ENCODE measurements at places on chromosomes 12 and 14.

- no peak for DNase-seq
- H3K27ac ChIP-seq: no peak overlapping the region
- H3K4me1 ChIP-seq: peaks cover 1% of the 10 kb centered on the region
- H3K27me3 ChIP-seq: no peaks in the 10 kb centered on the region
- H3K36me3 ChIP-seq: no peaks in the 10 kb centered on the region
Measured at GRCh38 chr12:22692964-22693555, 68.1 kb downstream of the ETNK1 start.

DNA sequence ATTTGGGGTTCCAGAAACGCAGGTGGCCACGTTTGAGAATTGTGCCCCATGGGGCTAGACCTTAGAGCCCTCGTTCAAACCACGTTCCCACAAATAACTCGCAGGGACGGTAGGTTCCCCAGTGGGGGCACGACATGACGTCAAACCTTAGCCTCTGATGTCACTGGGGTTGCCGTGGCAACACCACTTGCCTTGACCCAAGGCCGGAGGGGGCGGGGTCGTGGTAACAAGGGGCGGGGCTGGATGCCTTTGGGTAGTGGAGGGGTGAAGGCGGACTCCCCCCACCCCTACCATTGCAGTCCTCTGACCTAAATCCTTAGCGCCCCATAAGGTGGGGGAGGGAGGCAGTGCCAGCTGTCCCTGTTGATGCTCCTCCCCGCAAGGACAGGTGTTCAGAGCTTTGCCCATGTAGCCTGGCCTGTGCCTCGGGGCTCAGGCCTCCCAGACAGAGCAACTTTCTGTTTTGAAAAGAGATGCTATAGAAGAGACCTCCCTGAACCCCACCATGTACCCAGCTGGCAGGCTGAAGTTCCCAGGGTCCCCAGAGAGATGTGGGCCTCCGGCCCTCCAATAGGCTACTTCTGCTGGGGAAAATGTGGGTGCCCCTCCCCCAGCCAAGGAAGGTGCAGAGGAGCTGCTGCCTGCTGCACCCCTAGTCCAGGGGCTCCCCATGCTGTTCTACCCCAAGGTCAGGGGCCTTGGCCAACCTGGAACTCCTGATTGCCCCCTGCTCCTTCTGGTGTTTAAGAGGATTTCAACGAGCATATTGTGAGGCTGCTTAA, 1.9 kb downstream of the FAM222A start:
- H3K36me3 ChIP-seq: no peaks in the 10 kb centered on the region
- no peak for DNase-seq
- no peak overlapping the region for H3K27ac ChIP-seq

- H3K4me3 ChIP-seq: no peak overlapping the region
- no peaks in the 10 kb centered on the region for H3K4me1 ChIP-seq
- H3K27ac ChIP-seq: no peak overlapping the region
- DNase-seq: no peak
- H3K27me3 ChIP-seq: no peaks in the 10 kb centered on the region
Measured at GRCh38 chr14:96888158-96888557, 91.0 kb downstream of the VRK1 start.

DNA sequence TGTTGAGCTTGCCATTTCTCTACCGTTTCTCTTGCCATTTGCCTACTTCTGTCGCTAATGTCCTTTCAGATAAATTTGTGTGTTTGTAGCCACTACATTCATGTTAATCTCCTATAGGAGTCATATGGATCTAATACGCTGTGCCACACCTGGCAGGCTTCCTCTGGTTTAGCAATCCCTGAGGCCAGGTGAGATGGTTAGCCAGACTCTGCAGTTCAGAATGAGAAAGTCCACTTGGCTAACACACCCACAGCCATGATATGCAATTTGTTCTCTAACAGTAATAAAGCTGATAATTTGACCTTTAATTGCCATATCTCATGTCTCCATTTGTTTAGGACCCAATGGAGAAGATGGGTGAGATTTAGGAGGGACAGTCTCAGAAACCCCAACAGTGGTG, 1261.6 kb upstream of the TMEM132C start:
- no peaks in the 10 kb centered on the region for H3K36me3 ChIP-seq
- no peak for DNase-seq
- no peak overlapping the region for H3K4me3 ChIP-seq
- H3K4me1 ChIP-seq: no peaks in the 10 kb centered on the region
- H3K27me3 ChIP-seq: no peaks in the 10 kb centered on the region

DNA sequence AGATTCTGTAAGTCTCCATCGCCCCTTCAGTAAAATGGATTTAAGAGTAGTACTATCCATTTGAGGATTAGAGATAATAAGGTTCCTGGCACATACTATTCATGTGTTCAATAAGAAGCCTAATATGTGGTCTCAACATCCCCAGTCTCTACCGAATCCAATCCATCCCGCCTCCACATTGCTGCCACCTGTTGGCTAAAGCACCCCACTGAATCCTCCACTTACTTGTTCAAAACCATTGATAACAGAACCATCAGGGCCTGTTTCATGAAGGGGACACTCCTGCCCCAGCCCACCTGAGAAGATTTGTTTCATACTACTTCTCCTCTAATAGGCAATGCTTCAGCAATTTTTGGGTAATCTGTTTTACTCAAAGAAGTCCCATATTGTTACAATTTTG, 147.5 kb downstream of the SLC2A13 start:
- no peak overlapping the region for H3K4me3 ChIP-seq
- H3K27ac ChIP-seq: no peak overlapping the region
- H3K36me3 ChIP-seq: no peaks in the 10 kb centered on the region
- no peaks in the 10 kb centered on the region for H3K4me1 ChIP-seq
- H3K27me3 ChIP-seq: no peaks in the 10 kb centered on the region

DNA sequence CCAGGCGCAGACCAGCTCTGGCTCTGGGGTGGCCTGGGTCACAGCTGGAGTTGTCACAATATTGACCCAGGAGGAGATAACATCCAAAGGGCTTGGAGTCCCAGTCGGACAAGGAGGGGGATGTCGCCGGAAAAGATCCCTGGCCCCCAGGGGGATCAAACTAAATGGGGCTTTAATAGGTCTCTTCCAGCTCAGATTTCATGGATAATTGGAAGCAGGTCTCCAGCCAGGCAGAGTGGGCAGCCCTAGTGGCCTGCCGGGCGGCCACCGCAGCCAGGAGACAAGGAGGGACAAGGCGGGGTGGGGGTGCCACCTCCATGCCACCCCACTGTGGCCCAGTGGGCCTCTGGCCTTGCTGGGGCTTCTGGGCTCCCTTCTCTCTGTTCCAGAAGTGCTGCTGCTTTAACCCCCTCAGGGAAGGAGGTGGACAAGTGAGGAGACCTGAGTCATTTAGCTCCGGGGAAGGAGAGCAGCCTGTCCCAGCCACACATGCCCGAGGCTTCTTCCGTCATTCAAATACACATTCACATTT, 23.1 kb upstream of the PGF start:
- no peaks in the 10 kb centered on the region for H3K4me1 ChIP-seq
- no peaks in the 10 kb centered on the region for H3K36me3 ChIP-seq
- no peak overlapping the region for H3K4me3 ChIP-seq
